ENCODE measurements at places on chromosomes 12 and 14.

DNA sequence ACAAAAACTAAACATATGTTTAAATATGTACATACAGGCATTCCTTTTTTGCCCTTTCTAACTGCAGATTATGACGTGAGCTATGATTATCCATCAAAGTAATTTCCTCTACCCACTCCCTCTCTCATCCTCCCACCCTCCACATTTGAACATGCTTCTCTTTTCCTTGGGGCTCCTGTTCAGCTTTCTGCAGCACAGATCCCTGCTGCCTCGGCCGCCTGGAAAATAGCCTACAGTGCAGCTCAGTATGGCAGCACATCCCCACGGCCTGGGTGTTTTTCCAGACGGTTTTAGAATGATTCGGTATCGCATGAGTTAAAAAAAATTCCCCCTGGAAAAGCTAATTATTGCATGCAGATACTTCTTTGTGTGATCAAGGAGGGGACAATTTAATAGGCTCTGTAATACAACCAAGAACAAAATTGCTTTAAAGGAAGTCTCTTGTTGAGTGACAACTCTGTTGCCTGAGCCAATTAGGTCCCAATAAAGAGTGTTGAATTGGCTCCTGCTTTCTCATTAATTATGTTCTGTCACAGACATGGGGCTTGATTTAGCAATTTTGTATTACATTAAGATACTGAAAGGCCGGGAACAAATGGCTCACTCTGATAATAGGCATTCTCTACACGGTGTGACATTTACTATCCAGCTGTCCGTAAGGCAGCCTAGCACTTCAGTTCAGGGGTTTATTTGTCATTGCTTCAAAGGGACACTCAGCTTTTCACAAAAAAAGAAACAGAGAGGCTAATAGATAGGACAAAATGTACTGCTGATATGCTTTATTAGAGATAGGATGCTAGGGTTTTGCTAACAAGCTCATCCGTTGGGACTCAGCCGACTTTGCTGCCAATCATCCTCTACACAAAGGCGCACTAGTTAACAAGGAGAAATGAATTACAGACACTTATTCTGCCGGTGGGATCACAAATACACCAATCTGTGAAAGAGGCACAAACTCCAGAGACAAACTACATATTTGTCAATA lies 285.8 kb upstream of the G2E3 start:
- no peak for DNase-seq

DNA sequence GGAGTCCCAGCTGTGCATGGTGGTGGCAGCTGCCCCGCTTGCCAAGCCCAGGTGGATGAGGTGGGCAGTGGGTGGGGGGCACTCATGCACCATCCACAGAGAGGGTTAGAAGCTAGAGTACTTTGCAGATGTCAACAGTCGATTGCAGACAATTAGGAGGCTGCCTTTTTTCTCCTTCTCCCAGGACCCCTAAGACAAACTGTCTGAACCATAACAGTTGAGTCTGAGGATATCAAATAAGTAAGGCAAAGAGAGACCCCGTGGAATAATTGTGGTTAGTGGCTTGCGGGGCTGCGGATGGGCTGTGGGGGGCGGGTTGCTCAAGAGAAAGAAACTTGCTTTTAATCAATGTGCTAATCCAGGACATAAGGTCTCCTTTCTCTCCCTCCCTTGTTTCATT lies 926.2 kb downstream of the VRK1 start:
- DNase-seq = no peak

DNA sequence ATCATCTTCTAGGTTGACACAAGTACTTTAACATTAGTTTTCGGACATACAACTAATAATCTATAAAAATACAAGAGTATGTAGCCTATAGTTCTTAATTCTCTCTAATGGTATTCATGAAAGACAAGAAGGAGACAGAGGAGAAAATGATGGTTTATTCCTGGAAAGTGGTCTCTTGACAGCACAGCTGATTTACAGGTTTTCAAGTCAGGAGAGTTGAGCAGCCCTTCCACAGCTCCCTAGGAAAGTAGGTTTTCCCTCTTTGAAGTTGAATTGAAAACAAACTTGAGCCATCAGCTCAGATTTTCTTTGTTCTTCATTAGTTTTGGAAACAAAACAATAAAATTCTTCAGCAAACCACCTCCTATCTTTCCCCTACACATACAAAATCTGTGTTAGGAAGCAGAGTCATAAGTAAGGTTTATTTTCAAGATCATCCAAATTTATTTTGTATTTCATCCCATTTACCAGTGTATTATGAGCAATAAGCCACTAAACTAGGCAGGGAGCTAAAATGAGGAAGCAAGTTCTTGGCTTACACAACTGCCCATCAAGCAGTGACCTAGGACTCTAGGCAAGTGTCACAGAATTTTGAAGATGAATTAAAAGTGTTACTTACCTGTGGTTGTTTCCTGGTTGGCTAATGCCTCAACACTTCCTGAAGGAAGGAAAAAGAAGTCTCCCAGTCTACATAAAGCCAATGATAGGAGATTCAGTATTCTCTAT lies 357.0 kb downstream of the BCAT1 start:
- DNase-seq = no peak

DNA sequence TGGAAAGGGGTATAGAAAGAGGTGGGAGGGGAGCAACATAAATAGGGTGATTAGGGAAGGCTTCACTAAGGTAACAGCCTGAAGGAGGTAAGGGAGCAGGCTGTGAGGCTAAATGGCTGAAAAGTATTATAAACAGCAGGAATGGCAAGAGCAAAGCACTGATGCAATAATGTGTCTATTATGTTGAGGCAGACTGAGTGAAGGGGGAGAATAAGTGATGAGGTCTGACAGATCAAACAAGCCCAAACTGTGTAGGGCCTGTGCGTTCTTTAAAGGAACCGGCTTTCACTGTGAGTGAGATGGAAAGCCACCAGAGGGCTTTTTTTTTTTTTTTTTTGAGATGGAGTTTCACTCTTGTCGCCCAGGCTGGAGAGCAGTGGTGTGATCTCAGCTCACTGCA lies 6.7 kb upstream of the VCPKMT start:
- no peak for DNase-seq

DNA sequence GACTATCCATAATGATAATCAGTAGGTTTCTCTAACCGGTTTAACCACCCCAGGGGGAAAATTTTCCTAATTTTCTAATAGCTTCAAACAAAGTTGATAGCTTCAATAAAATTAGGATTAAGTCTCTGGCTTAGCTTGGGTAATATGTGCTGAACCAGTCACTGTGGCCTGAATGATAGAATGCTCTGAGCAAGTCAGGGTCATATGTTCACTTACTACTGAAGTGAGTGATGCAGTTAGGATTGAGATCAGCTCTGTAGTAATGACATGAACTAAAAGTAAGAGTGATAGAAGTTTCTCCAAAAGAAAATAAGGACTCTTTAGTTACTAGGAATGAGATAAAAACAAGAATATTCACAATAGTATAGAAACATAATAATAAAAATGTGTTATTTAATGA lies 32.6 kb downstream of the ETNK1 start:
- no peak for DNase-seq

- no peak for DNase-seq
These were observed 2.8 kb upstream of the CCDC196 start for GRCh38 chr14:66483322-66483721.

DNA sequence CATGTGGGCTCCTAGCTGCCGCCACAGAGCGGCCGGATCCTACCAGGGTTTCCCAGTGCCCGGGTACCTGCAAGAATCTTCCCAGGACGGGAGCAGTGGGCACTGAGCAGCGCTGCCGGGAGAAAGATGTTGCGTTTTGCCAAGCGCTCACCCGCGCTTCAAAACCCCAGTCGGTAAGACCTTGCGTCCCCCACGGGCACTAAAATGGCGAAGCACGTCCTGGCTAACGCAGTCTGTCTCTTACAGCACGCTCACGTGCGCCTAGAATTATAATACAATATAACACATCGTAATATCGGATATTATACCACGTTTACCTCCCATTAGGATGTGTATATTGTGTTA lies 35.1 kb upstream of the TBX5 start:
- no peak for DNase-seq

- no peak for DNase-seq
These were observed at the start of gene ATN1 for GRCh38 chr12:6927379-6928021. ATN1 (plus strand) TSS chr12:6927959; CDS start chr12:6934002, 6,043 bp downstream.

- no peak for DNase-seq
These were observed 69.2 kb upstream of the OSBPL8 start for GRCh38 chr12:76628745-76629144.

DNA sequence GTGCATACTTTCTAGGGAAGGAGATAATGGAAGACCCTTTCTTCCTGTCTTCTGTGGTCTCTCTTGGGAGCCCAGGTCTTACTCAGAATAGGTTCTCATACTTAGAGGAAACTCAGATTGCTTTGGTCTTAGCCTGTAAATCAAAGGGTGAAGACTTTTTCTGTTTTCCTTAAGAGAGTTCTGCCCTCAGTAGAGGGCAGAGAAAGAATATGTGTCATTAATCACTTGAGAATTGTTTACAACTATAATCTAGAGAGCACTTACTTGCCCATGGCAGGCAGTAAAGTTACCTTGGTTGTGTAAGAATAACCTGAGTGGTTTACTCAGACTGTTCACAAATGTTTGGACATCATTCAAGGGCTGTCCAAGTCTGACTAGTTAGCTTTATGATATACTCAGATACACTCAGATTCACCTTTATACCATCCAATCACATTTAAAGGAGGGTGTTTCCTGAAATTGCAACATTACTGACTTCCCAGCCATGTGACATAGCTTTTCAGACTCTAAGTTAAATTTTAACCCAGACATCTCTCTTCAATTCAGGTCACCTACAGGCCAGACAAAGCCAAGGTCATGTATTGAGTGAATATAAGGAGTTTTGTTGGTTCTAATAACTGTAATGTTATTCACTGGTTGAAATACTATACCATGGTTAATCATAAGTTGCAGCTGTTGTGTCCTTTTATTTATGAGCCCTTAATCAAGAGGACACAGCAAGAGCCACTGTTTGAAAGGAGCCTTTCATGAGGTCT lies 372.2 kb downstream of the RAD51B start:
- no peak for DNase-seq

GRCh38 chr14:94320243-94320642 lies 2.9 kb downstream of the SERPINA6 start:
- no peak for DNase-seq

GRCh38 chr14:77584809-77585208 lies 31.6 kb downstream of the SPTLC2 start:
- no peak for DNase-seq

- no peak for DNase-seq
These were observed 77.4 kb downstream of the AACS start for GRCh38 chr12:125142601-125143000.

GRCh38 chr14:95066427-95066986 lies 90.8 kb downstream of the DICER1 start:
- no peak for DNase-seq

DNA sequence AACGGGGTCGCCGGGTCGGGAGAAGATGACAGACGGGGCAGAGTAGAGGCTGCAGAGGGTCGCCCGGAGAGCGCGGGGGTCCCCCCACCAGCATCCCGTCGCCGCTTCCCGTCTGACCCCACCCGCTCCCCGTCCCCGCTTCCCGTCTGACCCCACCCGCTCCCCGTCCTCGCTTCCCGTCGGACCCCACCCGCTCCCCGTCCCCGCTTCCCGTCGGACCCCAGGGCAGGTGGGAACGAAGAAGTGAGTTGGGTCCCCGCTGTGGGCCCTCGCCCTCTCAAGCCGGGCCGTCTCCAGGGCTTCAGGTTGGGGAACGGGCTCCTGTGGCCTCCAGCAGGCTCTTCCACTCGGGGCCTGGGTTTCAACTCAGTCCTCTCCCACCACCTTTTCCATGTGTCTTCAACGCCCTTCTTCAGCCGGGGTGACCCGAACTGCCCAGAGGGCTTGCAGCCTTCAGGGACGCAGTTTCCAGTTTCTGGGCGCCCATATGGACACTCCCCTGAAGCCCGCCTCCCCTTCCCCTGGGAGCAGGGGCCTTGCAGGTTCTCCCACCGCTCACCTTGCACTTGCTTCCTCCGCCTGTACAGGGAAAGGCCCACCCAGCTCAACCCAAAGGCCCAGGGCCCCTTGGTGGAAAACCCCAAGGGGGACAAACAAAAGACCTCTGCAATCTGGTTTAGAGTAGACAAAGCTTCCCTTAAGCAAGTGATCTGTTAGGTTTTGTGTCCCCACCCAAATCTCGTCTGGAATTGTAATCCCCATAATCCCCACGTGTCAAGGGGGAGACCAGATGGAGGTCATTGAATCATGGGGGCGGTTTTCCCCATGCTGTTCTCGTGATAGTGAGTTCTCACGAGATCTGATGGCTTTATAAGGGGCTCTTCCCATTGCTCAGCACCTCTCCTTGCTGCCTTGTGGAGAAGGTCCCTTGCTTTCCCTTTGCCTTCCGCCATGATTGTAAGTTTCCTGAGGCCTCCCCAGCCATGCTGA lies 66.5 kb downstream of the TNFAIP2 start:
- no peak for DNase-seq

GRCh38 chr14:80705241-80705980 lies 236.1 kb downstream of the CEP128 start:
- no peak for DNase-seq

- no peak for DNase-seq
These were observed 6.5 kb upstream of the CDK2AP1 start for GRCh38 chr12:123278101-123278627.

GRCh38 chr12:62252576-62252975 lies 7.6 kb upstream of the USP15 start:
- no peak for DNase-seq

All from stimulated activated CD8-positive, alpha-beta memory T cell treated with anti-CD3 and anti-CD28 coated beads, Interleukin-2, amount 100 ng/mL, for 48 hours (primary cell).